Right renal pelvis (tissue), 4 donors: ENCODE measurements at places on chromosomes 11 and 22. TPM values are rescaled to one million over a fixed set of nuclear protein-coding genes. Genes with fewer than 3 reads are reported as not detected.
A peak's percentile ranks its signal among the peaks of the same experiment; 100 is the strongest.

DNA sequence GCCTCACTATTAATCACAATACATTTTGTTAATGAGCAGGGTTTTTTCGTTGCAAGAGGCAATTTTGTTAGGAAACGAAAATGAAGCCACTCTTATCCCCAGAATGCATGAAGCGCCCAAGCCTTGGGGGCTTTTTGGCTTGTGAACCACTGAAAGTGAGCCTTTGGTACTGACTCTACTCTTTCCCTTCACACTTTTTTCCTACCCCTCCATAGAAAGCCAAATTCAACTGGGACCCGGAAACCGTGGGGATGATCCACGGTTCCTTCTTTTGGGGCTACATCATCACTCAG is 4.8 kb downstream of the SLC17A6 start:
- DNase-seq = no peak

DNA sequence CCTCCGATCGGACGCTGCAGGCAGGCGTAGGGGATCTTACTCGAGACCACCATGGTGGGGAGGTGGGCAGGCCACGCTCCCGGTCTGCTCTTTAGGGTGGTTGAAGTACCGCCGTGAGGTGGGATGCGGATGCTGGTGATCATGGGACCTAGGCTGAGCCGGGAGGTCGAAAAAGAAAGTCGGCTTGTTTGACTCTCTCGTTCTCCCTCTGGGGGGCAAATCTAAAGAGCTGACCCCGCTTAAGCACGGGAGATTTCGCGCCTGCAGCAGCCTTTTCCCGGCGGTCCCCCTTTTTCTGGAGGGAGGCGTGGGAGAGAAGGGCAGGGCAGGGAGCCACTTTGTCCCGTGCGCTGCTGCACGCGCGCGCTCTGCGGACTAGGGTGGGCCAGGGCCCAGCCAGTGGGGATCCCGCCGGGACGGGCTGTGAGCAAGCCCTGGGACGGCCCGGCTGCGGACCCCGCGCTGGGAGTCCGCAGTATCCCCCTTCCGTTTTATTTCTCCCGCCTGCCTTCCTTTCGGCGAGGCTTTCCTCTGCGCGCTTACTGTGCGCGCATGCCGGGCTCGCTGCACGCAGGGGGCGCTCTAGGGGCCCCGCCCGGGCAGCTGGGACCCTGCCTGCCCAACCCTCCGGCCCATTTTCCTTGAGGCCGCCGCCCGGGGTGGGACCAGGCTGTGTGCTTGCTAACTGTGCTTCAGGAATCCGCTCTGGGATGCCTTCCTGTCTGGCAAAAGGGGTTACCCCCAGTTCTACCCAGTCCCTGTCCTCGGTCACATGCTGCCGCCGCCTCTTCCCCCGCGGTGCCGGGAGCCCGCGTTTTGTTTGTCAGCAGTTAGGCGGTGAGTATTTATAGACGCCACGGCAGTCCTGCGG is 81.0 kb downstream of the PRR5L start:
- DNase-seq = no peak

DNA sequence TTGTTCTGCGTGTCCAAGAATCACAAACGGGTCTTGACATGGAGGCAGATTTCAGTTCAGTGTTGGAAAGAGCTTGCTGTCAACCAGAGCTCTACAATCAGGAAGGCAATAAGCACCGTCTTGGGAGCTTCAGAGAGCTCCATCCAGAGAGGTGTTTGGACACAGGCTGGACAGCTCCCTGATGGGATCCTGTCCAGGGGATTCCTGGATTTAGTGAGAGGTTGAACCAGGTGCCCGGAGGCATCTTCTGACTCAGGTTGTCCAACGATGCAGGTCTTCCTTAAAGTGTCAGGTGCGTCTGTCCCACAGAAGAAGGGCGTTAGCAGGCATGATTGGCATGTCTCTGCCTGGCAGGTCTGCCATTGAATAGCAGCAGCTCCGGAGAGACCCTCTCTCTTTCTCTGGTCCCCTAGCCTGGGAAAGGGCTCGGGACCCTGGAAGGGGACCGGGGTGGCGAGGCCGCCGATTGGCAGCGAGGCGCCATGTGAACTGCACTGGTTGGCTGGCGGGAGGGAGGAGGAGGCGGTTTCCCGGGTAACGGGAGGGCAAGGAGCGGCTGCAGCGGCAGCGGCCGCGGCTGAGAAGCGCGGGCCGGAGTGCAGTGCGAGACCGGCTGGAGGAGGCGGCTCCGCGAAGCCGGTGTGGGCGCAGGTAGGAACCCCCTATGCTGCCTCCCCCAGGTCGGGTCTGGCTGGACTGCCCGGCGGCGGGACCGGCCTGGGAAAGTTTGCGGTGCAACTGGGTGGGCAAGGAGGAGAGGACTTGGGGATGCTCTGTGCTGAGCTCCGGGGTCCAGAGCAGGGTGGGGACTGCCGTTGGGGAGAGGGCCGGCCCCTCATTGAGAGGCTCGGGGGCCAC is 104.1 kb upstream of the E2F8 start:
- no peak for DNase-seq

- peak; percentile 20 for DNase-seq
These were observed 711 bp downstream of the FDX1 start for GRCh38 chr11:110430267-110431050.

DNA sequence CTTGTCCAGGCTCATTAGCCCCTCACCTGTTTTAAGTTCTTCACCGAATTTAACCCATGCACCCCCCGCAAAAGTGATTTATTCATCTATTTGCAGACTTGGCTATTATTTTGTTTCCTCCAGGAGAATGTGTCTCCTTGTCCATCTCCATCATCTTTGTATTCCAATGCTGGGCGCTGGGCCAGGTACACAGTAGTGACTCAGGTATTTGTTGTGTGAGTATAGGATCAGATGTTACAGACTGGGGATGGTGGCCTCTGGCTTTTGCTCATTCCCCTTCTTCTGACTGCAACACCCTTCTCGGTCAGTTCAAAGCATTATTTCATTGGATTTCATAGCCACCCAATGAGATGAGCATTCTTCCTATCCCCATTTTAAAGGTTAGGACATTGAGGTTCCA is 408.2 kb downstream of the MN1 start:
- DNase-seq = no peak

DNA sequence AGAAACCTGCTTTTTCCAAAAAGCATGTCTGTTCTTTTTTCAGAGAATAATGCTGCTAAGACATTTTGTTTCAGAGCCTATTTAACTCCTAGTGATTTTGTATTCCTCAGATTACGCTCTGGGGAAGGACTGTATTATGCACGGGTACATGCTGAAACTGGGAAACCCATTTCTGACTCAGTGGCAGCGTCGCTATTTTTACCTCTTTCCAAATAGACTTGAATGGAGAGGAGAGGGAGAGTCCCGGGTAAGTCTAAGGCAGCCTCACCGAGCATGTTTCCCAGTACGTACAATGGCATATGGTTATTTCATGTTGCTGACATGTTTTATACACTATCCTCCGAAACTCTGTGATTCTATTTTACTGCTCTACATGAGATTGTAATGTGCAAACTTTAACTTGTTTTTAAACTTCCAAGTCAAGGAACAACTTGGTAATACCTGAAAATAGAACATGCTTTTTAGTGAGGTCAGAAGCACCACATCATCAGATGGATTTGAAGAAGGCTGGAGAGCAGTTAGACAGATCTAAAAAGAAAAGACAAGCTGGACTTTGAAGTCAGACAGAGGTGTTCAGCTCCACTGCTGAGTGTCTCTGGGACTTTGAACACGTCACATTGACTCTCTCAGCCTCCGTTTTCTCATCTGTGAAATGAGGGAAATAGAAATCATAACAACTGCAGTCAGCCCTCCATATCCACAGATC is 23.7 kb upstream of the MYO18B start:
- no peak for DNase-seq

DNA sequence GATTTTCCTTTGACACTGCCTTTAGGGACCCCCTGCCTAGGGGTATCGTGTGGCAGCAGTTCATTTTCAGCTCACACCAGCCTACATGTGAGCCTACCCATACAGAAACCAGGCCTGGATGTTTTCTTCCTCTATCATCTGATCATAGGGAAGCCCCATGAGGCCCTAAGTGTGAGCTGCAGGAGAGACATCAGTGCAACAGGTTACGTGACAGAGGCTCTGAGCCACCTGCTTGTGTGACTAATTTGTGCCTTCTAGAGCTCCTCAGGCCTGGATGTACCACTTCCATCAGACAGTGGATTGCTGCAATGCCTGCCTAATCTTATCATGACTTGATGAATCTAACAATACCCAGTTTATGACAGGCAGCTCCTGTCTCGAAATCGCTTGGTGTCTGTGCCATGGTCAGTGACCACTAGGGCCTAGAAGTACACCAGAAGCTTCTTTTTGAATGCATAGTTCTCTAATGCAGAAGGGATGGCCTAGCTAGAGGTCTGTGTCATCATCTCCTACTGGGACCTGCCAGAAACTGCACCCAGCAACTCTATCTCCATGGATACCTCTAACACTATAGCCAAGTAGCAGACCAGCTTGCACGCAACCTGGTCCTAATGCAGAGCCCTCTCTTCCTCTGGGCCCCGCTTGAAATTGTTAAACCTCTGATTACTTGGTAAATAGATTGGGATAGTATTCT is 109.7 kb upstream of the CLPB start:
- no peak for DNase-seq

DNA sequence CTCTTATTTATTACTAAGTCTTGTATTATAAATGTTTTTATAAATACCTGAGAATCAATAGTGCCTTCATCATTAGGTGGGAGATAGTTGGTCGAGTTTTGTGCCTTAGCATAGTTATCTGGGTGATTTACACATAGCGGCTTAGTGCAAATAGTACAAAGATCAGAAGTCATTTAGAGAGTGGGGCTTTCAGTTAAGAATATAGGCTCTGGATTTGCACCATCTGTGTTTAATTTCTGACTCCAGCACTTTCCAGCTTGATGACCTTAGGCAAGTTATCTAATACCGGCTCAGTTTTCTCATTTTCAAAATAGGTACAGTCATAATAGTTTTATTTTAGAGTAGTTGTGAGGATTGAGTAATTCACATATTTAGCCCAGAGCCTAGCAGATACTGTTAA is 26.4 kb downstream of the PDE3B start:
- no peak for DNase-seq

DNA sequence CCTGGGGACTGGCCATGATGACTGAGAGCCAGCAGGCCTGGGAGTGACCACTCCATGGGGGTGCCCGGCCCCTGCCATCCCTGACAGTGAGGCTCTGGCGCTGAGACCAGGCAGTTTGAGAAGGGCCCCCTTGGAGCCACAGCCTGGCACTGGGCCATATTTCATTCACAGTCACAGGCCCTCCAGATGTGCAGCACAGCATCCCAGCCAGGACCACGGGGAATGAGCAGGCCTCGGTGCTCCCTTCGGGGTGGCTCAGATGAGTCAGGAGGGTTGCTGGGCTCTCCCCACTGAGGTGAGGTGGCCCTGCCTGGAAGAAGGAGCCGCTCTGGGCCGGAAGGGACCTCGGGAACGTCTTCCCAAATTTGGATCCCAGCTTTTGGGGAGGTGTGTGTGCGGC is 53.0 kb downstream of the GRAMD4 start:
- DNase-seq = no peak

DNA sequence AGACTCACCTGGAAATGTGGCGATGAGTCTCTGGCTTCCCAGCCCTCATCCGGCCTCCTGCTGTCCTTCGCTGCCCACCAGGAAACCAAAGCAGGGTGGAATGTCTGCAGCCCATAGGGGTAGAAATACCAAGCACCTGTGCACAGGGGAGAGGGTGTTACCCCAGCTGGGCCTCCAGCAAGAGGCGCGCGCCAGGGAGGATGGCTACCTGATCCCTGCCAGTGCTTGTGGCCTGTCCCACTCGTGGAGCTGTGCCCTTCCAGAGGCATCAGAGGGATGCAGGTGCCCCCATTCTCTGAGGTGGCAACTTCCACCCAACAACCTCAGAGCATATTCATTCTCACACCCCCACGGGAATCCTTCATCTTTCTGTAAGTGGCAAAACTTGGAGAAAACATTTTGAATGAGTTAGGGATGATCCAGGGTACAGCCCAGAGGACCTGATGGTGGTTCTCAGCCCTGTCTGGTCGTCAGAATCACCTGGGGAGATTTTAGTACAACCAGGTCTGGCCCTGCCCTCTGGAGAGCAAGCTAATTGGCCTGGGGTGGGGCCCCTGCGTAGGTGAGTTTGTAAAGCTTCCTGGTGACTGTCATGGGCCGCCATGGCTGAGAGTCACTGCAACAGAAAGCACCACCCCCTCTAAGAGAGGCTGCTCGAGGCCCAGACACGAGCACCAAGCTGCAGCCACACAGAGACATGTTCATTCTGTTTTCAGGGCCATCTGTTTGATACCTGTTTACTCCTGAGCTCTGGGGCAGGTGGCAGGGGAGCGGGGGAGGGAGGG is 9.9 kb downstream of the SUN2 start:
- DNase-seq = no peak

- no peak for DNase-seq
These were observed 1.6 kb downstream of the IFITM10 start for GRCh38 chr11:1748636-1749394.

DNA sequence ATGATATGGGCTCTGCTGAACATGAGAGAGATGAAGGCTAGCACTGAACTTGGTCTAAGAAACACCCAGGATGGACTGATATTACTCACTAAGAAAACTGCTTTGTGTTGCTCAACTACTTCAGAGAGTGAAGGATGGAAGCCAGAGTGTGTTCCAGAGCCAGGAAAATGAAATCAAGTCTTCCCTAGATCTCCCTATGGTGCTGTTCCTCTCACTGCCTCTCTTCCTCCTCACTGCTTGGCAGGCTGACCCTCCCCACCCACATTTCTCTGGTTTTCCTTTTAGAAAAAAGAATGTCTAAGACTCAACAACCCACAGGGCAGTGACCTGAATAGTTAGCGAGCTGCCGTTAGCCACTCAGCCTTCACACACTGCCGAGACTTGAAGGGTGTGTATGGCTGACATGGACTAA is 65.6 kb downstream of the CCDC81 start:
- no peak for DNase-seq

GRCh38 chr11:43377389-43377788 is 18.7 kb downstream of the TTC17 start:
- DNase-seq = no peak

GRCh38 chr11:41237382-41237781 is 222.1 kb downstream of the LRRC4C start:
- DNase-seq = no peak

- no peak for DNase-seq
These were observed 1188.2 kb upstream of the RAG2 start for GRCh38 chr11:37786214-37786755.

DNA sequence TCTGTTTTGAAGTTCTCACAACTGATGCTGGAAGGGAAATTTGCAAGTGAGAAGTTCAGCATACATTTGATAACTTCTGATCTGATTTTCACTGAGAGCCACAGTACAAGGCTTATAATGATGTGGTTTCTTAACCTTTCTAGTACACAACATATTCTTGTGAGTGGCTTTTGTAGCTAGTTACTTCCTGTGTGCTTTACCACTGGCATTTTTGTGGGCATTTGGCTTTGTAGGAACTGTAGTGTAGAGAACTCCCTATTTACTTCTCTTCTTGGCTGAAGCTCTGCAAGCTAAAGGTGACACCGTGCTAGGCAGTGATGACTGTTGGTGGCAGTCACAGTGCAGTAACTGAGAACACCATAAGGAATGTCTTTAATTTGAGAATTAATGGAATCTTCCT is 14.9 kb downstream of the USP47 start:
- DNase-seq = no peak

- DNase-seq = no peak
These were observed 20.2 kb downstream of the MPEG1 start for GRCh38 chr11:59192446-59193020.

- peak; percentile 72 for DNase-seq
These were observed 12.0 kb downstream of the BRSK2 start for GRCh38 chr11:1401656-1402221.

CKAP5 gene
- polyA plus RNA-seq = 111 TPM

OR52E5 gene
- polyA plus RNA-seq = not detected

E2F8 gene
- polyA plus RNA-seq = 9.0 TPM

KDELR3 gene
- polyA plus RNA-seq = 14.2 TPM

OR51B4 gene
- polyA plus RNA-seq = 0.12 TPM
